WTC11 (cell line): ENCODE measurements at places on chromosomes 3 and 15. TPM values are rescaled to one million over a fixed set of nuclear protein-coding genes. Genes with fewer than 3 reads are reported as not detected.

Gene LRRN1
- 114 to 124 TPM (median 121 TPM) in 3 replicates for total RNA-seq

Gene GUCA1C
- not detected in 3 replicates for total RNA-seq

DNA sequence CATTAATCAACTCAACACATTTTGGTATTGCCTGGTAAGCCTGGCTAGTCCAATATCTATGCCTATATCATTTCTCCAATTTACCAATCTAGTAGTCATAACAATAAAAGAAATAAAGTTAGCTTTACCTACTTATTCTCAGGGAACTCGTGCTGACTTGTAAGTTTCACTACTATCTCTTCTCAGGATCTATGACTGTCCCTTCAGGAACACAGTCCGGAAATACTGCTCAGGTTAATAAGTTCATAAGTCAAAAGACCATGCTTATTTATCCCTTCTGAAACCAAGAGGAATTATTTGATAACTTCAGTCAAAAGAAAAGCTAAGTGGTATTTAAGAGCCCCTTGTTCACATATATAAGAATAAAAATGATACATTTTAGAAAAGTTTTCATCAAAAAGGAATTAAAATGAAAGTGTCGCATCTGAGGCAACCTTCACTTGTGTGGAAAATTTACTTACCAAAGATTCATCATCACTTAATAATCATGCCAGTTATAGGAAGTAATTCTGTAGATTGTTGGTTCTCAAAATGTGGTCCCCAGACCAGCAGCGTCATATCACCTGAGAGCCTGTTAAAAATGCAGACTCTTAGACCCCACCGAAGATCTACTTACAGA is 15.5 kb upstream of the THRB start:
- DNase-seq, result no peak

GRCh38 chr3:118988198-118989130 is 46.2 kb downstream of the IGSF11 start:
- DNase-seq, result no peak

DNA sequence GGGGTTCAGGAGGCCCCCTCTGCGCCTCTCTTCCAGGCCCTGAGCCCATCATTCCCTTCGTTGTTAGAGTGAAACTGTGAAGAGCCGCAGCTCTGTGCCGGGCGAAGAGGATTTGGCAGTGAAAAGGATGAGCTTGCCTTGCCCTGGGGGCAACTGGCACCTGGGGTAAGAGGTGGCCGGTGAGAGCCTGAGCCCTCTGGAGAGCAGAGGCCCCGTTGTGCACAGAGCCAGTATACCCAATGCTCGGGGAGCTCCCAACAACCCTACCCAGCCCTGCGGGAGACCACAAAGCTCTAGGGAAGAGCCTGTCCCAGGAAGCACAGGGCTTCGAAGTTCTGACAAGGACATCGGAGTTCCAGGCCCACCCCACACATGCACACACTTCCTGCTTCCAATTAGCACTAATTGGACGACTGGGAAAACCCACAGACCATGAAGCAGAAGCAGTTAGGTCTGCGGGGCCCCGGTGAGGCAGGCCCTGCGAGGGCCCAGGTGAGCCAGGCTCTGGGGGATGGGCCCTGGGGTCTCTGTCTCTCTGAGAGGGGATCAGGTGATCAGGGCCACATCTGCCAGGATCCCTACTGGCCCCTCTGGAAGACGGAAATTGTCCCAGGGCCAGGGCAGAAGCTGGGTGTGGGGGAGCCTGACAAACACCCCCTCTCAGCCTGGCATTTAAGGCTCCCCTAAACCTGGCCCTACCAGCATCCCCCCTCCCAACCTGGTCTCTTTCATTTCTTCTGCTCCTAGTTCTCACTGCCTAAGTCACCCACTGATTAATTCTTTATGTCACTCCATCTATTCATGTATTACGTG is 27.9 kb upstream of the SFMBT1 start:
- DNase-seq, result peak; percentile 11

DNA sequence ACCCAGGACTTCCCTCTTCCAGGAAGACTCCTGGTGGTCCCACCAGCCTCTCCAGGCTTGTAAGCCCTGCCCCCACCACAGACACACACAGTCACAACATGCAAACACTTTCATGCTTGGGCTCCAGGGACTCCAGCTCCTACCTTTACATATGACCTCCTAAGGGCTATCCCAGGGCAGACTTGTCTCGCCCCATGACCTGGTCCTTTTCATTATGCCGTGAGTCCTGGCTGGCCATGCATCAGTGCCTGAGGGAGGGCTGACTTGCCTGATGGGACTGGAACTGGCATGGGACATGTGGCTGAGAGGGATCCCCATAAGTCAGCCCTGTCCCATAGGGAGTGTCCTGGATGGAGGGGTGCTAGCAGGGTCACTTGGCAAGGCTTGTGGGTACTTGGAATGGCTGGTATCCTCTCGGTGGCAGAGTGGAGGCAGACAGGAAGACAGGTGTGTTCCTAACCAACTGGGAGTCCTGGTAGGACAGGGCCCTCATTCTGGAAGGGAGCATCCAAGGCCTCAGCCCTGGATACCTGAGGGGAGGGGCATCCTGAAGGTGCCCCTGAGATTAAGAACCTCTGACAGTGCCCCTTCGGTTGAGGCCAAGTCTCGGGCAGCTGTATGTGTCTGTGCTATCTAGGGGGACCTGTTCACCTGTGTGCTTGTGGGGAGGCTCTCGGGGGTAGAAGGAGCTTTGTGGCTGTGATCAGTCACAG is 540 bp upstream of the HHATL start:
- DNase-seq, result no peak

DNA sequence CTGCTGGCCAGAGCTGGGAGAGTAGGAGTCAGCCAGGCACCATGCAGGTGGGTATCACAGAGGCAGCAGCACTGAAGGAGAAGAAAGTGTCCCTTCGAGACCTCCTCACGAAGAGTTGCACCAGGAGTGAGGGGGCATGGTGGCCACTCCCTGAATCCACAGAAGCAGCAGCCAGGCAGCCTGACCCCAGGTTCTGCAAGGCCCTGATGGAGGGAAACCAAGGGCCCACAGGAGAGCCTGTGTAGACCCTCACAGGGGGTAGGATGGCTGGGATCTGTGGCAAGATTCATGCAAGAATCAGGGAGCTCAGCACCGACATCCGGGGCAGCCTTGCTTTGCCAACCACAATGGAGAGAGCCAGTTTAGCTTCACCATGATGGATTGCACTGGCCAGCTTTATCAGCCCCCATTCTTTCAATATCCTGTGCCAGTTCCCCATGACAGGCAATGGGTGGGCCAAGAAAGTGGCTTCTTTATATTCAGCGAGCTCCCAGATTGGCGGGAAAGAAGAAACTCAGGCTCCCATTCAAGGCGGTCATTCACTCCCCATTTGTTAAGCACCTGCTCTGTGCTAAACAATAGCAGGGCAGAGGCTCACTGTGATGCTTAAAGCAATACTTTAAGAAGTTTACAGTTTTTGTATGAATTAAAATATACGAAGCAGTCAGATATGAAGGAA is 33.5 kb upstream of the TBC1D21 start:
- DNase-seq, result no peak

DNA sequence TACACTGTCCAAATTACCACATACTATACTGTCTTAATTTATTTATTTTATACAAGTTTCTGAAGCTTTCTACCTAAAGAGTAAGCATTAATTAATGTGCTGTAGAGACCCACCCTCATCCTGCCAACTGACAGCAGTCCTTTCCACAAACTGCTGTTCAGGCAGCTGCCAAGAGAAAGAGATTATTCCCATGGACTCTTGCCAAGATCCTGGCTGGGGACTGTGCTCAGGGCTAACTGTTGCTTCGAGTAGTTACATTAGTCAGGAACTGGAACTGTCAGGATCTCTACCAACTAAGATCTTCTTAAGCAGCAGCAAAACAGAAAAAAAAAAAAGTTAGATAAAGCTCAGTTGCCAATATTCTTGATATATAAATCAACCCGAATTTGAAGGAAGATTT is 398.8 kb downstream of the MECOM start:
- DNase-seq, result no peak

DNA sequence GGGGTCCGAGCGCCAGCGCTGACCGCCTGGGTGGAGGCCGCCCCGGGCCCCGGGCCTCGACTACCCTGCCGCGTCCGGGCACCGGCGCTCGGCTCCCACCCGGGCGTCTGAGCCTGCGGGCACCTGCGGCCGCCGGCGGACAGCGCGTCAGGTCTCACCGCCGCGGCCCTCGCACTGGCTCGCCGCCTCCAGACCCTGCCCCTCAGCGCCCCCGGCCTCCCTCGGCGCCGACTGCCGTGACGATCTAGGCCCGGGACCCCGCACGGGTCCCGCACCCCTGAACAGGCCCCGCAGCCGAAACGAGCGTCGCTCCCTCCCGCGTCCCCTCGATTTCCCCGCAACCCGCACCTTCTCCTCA is 297 bp downstream of the PRC1 start:
- DNase-seq, result peak; percentile 27

DNA sequence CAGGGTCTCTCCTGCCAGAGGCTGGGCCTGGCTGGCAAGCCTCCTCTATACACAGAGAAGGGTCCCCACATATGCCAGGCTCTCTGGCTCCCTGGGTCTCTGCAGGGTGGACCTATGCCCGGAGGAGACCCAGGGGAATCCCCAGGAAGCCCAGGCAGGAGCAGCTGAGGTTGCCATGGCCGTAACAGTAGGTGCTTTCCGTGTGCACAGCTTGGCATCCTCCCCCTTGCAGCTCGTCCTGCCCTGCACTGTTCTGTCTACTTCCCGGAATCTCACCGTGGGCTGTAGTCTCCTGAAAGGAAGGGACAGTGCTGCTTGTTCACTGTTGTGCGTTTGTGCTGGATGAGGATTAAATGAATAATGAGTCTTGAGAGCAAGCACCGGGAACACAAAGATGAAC is 47.8 kb downstream of the DAPK2 start:
- no peak for DNase-seq

GRCh38 chr3:25747033-25747432 is 36.2 kb downstream of the NGLY1 start:
- DNase-seq, result no peak

DNA sequence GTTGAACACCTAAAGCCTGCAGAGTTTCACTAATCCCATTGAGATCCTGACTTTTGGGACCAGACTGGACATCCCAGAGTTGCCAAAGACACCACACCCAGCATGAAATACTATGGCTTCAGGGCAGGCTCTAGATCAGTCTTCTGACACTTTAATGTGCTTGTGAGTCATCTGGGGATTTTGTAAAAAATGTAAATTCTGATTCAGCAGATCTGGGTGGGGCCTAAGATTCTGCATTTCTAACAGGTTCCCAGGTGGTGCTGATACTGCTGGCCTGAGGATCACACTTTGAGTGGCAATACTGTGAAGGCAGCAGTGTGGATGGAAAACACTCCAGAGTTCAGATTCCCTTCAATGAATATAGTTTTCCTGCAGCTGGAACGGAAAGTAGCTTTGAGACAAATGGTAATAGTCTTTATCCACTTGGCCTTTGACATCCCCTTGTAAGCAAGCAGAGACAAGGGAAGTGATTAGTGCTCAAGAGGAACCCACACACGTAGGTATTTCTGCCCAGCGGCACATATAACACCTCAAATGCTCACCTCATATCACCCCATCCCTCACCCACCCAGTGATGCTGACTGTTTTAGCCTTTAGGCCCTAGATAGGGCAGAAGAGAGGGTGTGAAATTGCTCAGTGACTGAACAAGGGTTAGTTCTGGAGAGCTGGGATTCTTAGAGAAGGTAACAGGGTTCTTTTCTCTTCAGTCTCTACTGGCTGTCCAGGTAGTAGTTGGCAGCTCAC is 51.5 kb upstream of the GSK3B start:
- DNase-seq, result no peak
